Activated T-cell treated with anti-CD3 and anti-CD28 coated beads for 24 hours (primary cell): ENCODE measurements at places on chromosomes 16 and 17.

DNA sequence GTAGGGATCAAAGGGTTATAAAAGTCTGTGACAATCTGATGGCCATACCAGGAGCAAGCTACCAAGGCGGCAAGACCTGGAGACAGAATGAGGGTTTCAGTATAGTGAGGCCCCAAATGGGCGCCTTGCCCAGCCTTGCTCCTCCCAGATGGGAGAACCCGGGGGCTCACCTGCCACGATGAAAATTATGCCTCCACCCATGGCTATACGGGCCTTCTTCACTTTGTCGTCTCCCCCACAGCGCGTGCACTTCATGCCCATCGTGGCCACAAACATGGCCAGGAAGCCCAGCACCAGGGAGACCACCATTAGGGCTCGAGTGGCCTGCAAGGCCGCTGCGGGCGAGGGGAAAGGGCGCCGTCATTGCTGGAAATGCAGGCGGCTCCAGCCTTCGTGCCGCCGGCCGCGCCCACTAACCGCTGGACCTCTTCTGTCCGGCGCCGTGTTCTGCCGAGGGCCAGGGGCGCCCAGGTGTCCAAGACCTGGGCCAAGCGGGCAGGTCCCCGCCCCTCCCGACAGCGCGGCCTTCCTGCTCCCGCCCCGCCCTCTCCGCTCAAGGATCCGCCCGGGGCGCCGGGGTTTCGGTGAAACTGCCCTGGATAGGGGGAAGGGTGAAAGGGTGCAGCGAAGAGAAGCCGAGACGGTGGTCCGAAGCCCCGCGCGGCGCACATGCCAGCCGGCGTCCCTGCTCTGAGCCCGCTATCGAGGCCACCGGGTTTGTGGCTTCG lies 1.5 kb downstream of the CLDN7 start:
- no peak for DNase-seq

DNA sequence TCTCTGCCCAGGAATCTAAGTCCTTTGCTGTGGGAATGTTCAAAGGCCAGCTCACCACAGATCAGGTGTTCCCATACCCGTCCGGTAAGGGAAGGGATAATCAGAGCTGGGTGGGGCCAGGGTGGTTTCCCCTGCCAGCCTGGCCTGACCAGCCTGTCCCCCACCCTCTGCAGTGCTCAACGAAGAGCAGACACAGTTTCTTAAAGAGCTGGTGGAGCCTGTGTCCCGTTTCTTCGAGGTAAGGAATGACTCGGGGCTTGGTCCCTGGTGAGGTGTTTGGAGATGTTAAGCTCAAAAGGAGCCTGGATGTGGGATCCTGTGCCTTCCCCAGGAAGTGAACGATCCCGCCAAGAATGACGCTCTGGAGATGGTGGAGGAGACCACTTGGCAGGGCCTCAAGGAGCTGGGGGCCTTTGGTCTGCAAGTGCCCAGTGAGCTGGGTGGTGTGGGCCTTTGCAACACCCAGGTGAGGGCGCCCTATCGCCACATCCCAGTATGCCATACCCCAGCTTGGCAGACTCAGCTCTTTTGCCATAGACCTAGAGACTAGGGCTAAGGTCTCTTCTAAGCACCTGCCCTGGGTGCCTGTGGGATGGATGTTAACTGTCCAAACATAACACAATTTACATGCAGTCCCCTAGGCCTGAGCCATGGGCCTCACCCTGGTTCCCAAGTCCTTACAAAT lies 997 bp downstream of the ACADVL start:
- DNase-seq = peak; percentile 37

- no peak for DNase-seq
These were observed 6.6 kb downstream of the ENDOV start for GRCh38 chr17:80421381-80422090.

DNA sequence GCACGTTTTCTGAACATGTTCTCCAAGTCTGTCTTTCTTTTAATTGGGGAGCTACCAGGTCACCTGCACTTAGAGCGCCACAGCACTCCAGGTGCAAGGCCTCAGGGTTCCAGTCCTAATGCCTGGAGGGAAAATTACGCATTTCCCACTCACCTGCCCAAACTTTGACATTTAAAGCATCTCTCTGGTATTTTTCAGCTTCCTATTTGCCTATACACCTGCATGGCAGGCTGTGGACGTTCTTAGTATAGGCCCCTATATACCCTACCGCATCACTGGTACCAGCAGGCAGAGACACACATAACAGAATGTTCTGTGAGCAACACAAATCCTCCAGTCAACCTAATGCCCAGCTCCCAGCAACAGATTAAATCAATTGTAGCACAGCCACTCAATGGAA lies 213.3 kb downstream of the MRTFB start:
- DNase-seq = no peak

GRCh38 chr17:54770836-54771235 lies 129.8 kb upstream of the TOM1L1 start:
- DNase-seq = no peak

- peak; percentile 27 for DNase-seq
These were observed 594 bp downstream of the MAPK8IP3 start for GRCh38 chr16:1706386-1707192.

- DNase-seq = no peak
These were observed 249.3 kb upstream of the CIBAR2 start for GRCh38 chr16:85361441-85362118.

- no peak for DNase-seq
These were observed 10.3 kb downstream of the KCTD13 start for GRCh38 chr16:29915590-29916247.

GRCh38 chr16:56916571-56917403 lies 15.2 kb upstream of the HERPUD1 start:
- DNase-seq = no peak

- DNase-seq = no peak
These were observed 31.3 kb upstream of the RASD1 start for GRCh38 chr17:17527534-17527933.

DNA sequence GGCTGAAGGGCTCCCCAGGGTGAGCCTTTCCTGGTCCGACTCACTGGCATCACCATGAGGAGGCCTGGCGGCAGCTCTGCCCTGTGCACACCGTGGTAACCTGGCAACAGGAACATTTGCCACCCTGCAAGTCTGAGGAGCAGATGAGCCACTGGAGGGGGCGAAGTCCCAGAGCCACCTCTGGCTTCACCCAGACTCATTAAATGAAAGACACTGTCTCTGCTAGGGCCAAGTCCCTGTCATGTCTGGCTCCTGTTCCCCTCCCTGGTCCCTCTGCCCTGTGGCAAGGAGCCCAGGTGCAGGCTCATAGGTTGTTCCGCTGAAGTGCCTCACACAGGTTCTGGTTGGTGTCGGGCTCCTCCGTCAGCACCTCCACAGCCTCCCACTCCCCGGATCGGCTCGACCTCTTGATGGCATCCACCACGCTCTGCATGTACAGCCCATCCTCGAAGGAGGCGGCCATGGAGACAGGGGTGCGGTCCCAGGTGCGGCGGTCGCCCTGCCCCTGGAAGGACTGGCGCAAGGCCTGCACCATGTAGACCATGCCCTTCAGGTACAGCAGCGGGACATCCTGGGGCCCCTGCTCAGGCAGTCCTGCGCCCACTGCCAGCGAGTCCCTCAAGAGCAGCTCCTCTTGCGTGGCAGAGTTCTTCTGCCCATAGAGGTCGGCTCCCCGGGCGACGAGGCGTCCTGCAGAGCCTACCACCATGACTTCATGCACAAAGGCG lies 8.4 kb downstream of the C16orf86 start:
- DNase-seq = no peak

GRCh38 chr16:9964426-9964825 lies 217.8 kb downstream of the GRIN2A start:
- DNase-seq = no peak

DNA sequence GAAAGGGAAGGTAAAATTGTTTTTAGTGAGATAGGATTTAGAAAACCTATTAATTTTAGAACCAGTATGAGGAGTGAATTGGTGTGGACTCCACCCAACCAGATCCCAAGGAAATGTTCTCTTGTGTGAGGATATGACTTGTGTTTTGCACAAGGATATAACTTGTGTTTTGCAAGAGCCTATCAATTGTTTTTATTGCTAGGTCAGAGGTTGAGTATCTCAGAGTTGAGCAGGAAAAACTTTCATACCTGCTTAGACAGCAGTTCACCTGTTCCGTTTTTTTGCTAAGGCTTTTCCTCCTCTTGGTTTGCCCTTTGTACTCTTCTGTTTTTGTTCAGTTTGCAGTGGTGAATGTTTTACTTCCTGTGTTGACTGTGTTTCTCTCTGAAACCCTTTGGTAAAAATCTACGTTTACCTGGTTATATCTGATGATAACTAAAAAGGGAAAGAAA lies 5.1 kb downstream of the NBR1 start:
- no peak for DNase-seq

DNA sequence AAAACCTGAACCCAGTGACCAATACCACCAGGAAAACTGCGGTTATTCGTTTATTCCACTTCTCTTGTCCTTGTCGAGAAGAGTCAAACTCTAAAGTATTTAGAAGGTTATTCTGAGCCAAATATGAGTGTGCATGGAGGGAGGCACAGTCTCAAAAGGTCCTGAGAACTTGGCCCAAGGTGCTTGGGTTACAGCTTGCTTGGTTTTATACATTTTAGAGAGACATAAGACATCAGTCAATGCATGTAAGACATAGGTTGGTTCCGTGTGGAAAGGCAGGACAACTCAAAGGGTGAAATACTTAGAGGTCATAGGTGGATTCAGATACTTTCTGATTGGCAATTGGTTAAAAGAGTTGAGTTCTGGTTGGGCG lies 681 bp upstream of the TRAP1 start:
- DNase-seq = no peak

DNA sequence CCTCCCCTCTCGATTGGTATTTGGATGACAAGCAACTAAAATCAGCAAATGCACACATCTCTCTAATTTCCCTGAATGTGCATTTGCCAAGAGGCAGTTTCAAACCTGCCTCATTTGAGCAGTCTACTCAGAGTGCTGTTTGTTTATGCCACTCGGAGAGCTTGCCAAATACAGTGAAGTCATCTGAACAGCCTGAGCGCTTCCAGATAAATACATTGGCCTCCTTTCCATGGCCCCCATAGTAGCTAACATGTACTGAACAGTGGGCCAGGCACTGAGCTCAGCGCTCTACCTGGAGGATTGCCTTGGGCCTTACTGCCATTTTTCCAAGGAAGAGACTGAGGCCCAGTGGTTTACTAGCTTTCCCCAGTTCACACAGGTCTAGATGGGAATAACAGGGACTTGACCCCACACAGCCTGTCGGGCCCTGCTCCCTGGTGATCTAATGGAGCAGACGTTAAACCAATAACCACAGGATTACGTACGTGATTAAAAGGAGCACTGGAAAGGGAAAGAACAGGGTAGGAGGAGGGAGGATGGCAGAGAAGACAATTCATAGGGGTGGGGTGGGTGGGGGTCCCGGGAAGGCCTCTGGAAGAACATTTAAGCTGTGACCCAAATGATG lies 18.7 kb upstream of the ANKRD40CL start:
- DNase-seq = no peak

GRCh38 chr17:69222707-69223258 lies 5.8 kb downstream of the ABCA10 start:
- no peak for DNase-seq

DNA sequence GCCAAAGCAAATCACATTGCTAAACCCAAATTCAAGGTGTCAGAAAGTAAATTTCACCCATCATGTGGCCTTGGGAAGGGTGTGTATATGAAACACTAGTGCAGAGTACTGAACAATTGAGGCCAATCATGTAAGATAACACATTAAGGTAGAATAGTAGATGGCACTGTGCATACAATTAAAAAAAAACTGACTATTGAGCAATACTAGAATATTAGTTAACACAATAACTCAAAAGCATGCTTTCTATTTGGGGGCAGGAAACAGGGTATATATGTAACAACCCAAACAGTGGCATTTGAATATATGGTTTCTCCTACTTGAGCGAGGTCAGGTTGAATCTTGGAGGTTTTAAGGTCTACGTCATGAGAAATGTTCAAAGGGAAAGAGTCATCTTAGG lies 63.0 kb upstream of the DYNLRB2 start:
- DNase-seq = no peak

- DNase-seq = no peak
These were observed 643 bp upstream of the NPB start for GRCh38 chr17:81901167-81902022.

DNA sequence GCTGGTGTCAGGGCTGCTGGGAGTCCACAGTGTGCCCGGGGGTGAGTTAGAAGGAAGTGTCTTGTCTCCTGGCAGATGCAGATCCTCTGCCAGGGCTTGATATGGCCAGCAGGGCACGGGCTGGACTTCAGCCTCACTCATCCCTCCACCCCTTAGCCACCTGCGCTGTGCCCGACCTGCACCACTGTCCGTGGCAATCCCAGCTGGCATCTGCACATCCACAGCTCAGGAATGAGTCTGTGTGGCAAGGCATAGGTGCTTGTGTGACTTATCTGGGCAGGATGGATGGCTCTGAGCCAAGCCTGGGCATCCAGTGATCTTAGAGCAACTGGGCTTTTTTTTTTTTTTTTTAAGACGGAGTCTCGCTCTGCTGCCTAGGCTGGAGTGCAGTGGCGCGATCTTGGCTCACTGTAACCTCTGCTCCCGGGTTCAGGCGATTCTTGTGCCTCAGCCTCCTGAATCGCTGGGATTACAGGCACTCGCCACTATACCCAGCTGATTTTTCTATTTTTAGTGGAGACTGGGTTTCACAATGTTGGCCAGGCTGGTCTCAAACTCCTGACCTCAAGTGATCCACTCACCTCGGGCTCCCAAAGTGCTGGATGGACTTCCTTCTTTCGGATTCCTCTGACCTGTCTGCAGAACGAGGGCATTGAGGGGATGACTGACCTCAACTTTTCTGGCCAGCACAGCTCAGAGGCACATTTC lies 22.5 kb upstream of the CACNG1 start:
- no peak for DNase-seq

- peak; percentile 31 for DNase-seq
These were observed 57.0 kb downstream of the PITPNC1 start for GRCh38 chr17:67434061-67434525.
